ENCODE measurements at places on chromosomes 6 and 20. TPM values are rescaled to one million over a fixed set of nuclear protein-coding genes. Genes with fewer than 3 reads are reported as not detected.

The COL9A1 gene
- not detected for total RNA-seq

GRCh38 chr6:106194949-106195921 lies 109.1 kb downstream of the PRDM1 start:
- no peak for DNase-seq

The PNRC1 gene
- 161 TPM for total RNA-seq

The CST5 gene
- total RNA-seq = not detected

The RCAN2 gene
- total RNA-seq = 254 TPM

- no peak for DNase-seq
Observed at GRCh38 chr6:90941885-90942284, 355.0 kb upstream of the MAP3K7 start.

GRCh38 chr6:109454496-109455436 lies 806 bp downstream of the MICAL1 start:
- no peak for DNase-seq

DNA sequence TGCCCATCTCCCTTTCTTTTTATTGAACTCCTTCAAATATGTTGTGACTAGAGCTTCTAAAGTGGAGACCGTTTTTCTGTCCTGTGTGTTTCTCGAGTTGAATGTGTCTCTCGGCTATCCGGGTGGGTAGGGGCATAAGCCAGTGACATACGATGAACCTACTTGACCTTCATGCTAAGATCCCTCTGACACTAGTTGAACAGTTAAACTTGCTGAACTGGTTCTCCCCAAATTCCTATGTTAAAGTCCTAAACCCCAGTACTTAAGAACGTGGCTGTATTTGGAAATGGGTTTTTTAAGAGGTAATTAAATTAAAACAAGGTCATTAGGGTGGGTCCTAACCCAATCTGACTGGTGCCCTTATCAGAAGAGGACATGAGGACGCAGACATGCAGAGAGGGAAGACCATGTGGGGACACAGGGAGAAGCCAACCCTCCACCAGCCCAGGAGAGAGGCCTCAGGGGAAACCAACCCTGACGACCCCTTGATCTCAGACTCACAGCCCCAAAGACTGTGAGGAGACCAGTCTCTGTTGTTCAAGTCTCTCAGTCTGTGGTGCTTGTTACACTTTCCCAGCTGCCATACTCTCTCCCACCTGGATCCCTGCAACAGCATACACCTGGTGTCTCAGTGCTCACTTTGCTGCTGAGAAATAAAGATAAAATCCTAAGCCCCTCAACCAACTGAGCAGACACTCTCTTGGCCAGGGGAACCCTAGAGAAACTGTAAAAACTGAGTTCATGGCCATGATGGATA lies 208.4 kb downstream of the MYLK4 start:
- DNase-seq = no peak

- DNase-seq = no peak
Observed at GRCh38 chr6:168458101-168458500, 17.1 kb downstream of the SMOC2 start.

The STMND1 gene
- total RNA-seq = not detected

DNA sequence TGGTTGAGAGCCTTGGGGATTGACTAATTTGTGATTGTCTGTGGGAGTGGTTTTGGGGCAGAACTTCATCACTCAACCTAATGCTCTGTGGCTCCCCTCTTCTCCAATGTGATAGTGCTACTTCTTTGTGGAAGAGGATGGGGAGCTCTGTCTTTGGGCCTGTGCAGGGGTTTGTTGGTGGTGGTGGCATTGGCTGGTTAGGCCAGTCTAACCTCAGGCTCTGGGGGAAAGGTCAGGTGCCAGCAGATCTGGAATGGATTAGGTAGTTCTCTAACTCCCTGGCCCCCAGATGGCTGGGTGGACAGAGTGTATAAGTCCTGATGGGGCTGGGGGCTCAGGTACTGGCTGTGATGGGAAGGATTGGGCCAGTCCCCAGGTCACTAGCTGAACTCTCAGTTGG lies 129.0 kb upstream of the CHD6 start:
- DNase-seq = no peak

- no peak for DNase-seq
Observed at GRCh38 chr20:45052698-45053429, 48.1 kb downstream of the KCNS1 start.

The SRMS gene
- not detected for total RNA-seq

DNA sequence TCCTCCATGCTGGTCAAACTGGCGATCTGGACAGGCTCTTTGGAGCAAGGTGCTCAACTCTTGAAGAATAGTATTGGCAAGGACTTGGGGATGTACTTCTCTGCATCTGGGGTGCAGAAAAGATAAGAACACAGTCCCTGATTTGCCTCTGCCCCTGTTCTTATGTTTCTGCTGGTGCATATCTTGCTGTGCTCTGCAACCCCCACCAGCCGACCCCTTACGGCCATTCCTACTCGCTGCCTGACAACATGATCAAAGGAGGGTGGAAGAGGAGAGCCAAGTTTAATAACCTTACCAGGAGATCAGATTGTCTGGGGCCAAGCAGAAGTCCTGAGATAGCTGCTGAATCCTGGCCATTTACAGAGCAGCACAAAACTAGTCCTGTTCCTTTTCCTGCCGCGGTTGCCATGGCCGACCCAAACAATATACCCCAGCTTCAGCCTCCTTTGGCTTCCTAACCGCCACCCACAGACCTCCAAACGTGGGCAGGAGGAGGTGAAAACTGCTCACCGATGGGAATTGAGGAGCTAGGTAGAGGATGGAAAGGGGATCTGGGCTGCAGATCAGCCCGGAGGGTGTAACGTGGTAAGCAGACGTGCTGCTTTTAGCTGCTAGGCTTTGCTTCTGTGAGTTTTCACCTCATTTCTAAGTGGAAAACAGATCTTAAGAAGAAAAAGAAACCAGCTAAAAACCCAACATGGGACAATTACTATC lies 60.9 kb downstream of the ATXN1 start:
- peak; percentile 38 for DNase-seq

DNA sequence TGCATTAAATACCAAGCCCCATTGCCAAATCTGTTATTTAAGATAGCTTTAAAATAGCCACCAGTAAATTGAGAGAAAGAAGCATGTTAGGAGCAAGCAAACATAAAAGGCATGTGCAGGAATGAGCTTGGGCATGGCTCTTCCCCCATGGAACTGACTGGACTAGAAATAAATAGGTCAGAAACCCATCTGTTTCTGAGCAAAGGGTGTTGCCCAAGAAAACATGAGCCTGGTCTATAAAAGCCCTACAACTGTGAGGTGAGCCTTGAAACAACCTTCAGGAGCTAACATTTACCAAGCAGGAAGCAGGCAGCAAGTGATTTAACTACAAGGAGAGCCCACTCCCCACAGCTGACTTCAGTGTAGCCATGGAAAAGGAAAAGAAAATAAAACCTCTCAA lies 126.3 kb downstream of the C6orf118 start:
- DNase-seq = no peak

GRCh38 chr6:109436041-109436440 lies 4.4 kb downstream of the PPIL6 start:
- no peak for DNase-seq
